ENCODE measurements at places on chromosomes 1 and 21.

DNA sequence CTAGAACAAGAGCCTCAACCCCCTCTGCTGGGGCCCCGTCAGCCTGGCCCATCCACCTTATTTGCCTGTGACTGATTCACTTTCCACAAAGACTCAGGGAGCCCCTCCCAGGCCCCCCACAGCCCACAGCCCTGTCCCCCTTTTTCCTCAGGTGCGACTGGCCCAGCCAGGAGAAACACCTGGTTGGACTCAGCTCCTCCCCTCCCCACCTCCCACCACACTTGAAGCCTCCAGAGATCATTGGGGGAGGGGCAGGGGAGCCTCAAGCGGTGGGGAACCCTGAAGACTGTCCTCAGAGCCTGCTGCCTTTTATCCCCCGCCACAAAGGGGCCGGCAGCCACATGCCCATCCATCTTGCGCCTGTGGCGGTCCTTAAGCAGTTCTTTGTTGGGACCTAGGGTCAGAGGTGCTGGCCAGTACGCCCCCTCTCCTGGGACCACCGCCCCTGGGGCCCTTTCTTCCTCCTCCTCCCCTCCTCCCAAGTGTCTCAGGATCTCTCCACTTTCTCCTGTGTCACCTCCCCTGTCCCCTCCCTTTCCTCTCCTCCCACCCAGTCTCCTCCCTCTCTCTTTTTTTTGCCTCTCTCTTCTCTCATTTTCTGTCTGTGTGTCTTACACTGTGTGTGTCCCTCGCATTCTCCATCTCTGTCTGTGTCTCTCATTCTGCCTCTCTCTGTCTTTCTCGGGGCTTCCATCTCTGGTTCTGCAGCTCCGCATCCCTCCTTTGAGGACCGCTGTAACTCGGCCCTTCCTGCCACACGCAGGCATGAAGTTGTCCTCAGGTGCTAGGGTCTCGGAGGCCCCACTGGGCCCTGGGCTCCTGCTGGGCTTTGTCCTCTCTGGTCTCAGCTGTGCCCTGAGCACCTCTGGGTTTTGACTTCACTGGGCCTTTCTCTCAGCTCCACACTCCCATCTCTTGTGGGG is 12.2 kb downstream of the CRABP2 start:
- peak; percentile 36 for DNase-seq

GRCh38 chr1:27536010-27536757 is 46.2 kb upstream of the WASF2 start:
- no peak for DNase-seq

DNA sequence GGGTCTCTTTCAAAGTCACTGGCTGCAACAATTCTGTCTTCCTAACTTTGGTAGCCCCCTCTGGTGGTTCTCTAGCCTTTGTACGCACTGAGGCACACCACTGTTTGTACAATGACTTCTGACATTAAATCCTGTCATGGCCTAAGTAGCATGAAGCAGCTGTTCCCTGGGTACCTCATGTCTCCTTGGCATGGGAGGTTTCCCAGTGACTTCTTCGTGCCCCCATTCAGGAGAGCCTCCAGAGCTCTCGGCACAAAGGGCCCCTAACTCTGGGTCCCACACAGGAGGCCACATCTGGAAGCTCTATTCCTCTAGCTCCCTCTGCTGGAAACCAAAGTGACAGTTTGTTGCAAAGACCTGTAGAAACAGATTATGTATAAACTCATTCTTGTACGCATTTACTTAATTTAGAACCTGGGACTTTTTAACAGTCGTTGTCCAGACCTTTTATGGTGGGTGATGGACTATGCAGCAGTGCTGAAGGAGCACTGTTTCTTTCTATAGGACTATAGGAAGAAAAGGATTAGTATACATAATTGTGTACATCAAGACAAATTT is 13.4 kb downstream of the SWT1 start:
- DNase-seq, result peak; percentile 49

GRCh38 chr1:108049178-108049819 is 84.3 kb upstream of the VAV3 start:
- peak; percentile 24 for DNase-seq

DNA sequence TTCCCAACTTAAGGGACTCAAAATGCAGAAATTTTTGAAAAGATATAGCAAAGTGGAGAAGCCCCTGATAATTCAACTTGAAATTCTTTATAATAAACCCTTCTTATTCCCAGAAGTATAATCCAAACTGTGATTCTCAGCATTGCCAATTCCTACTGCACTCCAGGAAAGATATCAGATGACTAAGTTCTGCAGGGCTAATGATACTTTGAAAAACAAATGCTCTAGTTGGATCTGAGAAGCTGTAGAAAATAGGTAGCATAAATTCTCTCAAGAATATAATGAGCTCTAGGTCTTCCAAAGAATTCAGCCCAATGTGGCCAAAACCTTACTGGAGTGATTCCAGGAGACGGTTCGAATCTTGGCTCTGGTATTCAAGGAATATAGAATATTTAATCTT is 294.0 kb upstream of the PTBP2 start:
- no peak for DNase-seq

GRCh38 chr1:9717193-9718005 is 65.9 kb downstream of the PIK3CD start:
- DNase-seq, result peak; percentile 94

GRCh38 chr1:38452246-38452645 is 405.7 kb upstream of the POU3F1 start:
- no peak for DNase-seq

DNA sequence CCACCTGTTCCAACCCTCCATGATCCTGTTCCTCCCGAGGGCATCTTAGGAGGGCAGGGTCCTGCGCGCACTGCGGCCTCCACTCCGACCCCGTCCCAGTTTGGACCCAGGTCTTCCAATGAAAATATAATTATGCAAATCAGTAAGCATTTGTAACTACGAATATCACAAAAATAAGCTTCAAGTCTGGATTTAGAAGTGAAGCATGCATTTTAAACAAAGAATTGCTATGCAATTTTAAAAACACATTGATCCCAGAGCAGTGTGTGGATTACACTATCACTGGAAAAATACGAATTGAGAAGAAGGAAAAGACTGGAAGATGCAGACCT is 673 bp downstream of the PRMT2 start:
- no peak for DNase-seq

- DNase-seq, result no peak
Measured at GRCh38 chr1:63955370-63956145, 181.7 kb downstream of the ROR1 start.

DNA sequence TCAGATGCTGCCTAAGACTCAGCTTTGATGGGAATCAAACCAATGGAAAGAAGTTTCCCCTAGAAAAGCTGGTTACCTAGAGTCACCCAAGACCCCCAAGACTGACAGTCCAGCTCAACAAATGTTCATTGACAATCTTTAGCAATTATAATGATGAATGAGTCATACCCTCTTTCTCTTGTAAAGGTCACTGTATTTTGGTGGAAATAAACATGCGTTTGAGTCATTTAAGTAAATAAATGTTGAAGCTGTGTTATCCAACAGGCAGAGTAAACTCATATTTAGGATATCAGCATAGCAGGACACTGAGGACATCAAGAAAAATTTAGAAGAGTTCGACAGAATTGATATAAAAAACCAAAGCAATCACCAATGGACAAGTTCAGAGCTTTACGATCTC is 295.9 kb downstream of the RGS7 start:
- DNase-seq, result no peak

DNA sequence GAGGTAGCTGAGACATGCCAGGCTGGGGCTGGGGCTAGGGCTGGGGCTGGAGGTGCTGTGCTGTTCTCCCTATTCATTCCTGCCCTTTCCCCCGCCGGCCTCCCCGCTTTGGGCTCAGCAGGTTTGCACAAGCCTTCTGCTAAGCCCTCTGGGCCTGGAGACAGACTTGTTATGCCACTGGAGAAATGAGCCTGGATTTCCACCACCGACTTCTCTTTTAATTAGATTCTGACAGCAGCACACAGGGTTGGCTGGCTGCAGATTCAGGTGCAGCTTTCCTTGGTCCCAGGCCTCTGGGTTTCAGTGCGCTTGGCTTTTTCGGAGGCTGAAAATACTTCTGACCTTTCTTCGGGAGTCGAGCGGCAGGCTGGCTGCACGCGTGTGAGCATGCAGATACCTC is 71.5 kb upstream of the ACTL8 start:
- DNase-seq, result no peak

DNA sequence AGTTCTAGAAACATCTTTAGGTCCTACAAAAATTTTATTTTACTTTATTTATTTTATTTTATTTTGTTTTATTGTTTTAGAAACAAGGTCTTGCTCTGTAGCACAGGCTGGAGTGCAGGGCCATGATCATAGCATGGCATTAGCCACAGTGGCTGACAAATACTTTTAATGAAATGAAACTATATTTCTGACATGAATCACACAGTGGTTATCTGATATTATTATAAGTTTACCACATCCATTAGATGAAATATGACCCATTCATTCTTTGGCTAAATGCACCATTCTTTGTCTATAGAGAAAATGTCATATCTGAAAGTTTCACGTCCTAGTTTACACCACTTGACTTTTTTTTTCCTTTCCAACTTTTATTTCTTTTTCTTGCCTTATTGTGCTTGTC is 613.4 kb upstream of the ADAMTS5 start:
- DNase-seq, result no peak

- peak; percentile 4 for DNase-seq
Measured at GRCh38 chr1:59150577-59151386, 146.1 kb upstream of the FGGY start.

GRCh38 chr1:83034851-83035250 is 964.1 kb downstream of the TTLL7 start:
- DNase-seq, result no peak

DNA sequence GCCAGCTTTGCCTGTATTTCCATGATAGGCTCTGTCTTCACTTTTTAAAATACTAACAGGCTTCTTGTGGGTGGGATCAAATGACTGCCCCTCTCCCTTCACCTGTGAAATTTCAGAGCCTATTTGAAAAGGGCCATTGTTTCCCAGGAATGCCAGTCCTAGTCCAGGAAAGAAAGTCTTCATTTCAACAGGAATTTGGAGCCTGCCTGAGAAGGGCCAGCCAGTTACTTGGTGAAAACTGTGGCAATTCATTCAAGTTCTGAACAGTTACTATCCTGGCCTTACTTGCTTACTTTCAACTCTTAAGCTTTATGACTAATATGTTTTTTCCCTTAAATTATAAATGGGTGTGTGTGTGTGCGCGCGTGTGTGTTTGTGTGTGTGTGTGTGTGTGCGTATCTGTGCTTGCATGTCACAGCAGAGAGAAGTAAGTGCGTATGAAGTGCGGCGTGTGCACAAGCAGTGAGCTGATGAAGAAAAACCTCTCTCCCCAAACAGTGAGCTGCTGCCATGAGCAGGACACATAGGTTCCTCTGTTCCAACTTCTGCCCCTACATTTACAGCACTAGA is 67.5 kb upstream of the RNPC3 start:
- no peak for DNase-seq

DNA sequence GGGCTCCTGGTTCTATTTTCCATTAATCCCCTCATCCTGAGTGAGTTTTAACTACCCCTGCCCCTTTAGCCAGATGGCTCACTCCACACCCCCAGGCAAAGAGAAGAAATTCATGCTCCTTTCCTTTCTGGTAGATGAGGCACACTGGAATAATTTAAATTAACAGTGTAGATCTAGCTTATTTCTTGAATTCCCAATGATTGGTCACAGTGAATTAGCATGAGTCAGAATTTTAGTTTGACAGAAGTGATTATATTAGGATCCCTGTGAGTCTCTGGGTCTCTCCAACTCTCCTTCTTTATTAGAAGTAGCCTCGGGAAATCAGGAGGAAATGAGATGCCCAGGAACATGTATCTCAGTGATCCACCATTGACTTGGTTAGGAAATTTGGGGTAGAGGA is 103.1 kb upstream of the KAZN start:
- no peak for DNase-seq

DNA sequence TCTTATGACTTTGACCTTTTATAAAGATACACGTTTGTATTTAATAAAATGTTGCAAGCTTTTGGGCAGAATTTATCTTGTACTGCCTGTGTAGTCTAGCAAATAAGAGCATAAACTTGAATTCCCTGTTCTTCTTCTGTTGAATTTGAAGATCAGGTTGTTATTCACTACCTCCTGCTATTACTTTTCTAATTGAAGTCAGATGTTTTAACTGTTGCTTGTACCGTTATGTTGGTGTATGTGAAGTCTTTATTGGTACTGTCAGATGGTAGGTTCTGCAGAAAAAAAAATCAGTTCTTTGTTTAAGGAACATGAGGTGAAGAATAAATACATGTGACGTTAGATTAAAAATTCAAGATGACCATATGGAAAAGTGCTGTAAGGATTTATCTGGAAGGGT is 69.1 kb downstream of the DYRK1A start:
- no peak for DNase-seq

- no peak for DNase-seq
Measured at GRCh38 chr1:48205522-48205921, 17.0 kb upstream of the SLC5A9 start.

DNA sequence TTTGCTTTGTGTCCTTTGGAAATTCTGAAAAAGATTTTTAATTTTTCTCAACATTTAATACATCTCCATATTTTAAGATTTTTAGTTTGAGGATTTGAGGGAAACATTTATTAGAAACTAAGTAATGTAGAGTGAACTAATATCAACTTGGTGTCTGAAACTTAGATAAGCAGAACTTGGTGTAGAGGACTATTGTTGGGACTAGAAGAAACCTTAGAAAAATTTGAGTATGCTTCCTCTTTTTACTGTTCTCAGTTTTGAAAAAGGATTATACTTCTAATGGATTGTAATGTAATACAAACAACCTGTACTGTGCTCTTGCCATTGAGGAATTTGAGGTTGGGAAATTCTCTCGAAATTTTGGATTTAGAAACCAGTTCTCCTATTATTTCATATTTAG is 2.4 kb downstream of the FNBP1L start:
- DNase-seq, result no peak

DNA sequence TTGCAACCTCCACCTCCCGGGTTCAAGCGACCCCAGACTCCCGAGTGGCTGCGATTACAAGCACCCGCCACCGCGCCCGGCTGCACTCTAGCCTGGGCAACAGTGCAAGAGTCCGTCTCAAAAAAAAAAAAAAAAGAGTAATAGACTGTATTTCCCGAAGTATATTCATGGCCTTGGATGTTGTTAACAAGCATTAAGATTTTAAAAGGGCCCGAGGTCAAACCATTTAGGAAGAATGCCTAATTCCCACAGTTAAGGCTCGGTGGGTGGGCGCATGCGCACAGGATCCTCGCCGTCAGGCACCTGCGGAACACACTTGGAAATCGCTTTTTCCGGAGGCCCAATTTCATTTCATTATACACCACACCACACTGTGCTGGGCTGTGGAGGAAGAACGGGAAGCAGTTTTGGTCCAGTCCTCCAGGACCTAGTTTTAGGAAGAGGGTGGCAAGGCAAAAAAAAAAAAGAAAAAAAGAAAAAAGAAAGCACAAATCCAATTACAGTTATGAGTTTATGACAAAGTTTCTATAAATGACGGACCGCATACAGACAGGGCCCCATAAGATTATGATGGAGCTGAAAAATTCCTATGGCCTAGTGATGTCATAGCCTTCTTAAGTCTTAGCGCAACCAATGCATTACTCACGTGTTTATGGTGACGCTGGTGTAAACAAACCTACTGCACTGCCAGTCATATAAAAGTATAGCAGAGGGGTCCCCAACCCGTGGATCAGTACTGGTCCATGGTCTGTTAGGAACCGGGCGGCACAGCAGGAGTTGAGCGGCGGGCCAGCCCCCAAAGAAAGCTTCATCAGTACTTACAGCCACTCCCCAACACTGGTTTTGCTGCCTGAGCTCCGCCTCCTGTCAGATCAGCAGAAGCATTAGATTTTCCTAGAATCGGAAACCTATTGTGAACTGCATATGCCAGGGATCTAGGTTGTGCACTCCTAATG is 38.2 kb downstream of the H3-3A start:
- peak; percentile 69 for DNase-seq

- DNase-seq, result no peak
Measured at GRCh38 chr1:230647321-230647720, 5.0 kb downstream of the COG2 start.
